Sigmoid colon (tissue), 7 donors: ENCODE measurements at places on chromosomes 4 and X. TPM values are rescaled to one million over a fixed set of nuclear protein-coding genes. Genes with fewer than 3 reads are reported as not detected.
A peak's percentile ranks its signal among the peaks of the same experiment; 100 is the strongest.

GRCh38 chrX:126064901-126065541 lies 101.1 kb downstream of the DCAF12L2 start:
- peak; percentile 55 for DNase-seq

GRCh38 chrX:39941332-39941920 lies 156.3 kb downstream of the BCOR start:
- DNase-seq: no peak

DNA sequence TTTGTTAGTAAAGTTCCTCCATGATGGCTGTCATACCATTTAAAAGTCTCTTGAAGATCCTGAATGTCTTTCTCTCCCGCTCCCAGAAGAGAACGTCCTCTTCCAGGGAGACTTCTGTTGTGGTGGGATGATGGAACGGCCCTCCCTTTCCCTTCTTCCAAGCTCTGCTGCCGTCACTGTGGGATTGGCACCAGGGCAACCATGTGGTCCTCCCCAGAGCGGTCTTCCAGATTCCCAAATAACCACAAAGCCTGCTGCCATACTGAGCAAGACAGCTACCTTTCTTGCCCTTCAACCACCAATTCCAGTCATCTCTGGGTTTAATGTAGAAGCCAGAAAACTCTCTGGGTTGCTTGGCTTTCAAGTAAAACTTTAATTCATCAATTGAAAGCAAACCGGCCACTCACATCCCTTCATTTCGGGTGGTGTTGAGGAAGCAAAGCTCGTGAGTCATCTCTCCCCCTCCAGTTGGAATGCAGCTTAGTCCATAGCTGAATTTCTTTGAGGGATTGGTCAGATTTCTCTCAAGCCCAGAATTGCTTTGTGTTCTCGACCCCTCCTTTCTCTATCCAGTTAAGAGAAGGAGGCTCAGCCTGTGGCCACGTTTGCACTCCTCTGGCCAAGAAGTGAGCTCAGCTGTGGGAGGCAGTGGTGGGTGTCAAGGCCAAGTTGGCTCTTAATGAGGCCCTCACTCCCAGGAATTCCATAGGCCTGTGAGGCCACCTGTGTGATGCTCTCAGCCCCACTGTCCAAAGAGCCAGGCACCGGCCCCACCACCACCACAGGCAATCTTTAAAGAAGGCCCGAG lies 36.9 kb downstream of the FHDC1 start:
- no peak for DNase-seq

DNA sequence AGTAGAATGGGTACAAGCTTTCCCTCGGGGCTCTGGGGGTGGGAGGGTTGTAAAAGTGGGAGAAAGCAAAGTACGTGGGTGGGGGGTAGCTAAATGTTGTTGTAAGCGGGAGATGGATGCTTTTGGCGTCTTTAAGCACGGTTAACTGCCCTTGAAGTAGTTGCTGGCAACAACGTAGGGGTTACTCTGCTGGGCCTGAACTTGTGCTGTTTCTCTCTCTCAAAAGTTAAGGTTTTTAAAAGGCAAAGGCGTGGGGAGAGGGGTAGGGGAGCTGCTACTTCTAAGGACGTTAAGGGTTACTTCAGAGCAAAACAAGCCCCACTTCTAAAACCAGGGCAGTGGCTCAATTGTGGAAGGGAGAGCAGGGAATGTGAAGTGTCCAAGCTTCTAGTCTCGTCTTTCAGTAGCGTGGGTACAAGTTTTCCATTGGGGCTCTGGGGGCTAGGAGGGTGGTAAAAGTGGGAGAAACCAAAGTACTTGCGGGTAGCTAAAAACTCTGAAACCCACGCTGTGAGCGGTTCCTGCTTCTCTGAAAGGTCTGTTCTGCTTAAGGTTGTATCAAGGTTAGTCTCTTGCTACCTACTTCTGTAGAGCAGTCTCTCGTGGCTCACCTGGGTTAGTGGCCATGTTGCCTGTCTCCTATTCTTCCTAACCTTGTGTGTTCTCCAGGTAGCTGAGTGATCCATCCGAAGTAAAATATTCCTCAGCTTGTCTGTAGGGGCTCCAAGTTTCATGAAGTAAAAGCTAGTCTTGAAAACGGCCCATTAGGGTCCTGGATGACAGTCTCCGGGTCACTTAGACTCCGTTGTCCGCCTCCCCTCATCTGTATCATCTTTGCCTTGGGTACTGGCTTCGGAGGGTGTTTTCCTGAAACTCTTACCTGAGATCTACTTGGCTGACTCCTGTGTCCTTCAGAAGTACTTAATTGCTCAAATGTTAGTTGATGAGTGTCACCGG lies 1.7 kb upstream of the WDR1 start:
- DNase-seq: no peak

DNA sequence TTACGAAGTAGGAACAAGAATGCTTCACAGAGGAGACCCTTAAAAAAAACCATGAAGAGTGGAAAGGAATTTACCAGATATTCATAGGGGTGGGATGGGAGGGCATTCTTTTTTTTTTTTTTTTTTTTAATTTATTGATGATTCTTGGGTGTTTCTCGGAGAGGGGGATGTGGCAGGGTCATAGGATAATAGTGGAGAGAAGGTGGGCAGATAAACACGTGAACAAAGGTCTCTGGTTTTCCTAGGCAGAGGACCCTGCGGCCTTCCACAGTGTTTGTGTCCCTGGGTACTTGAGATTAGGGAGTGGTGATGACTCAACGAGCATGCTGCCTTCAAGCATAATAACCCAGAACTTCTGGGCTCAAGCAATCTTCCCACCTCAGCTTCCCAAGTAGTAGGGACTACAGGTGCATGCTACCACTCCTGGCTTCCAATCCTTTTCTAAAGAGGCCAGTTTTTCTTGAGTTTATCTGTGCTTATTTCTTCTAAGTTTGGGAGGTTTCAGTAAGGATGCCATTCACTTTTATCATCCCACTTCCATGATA lies 65.9 kb upstream of the OGT start:
- DNase-seq: no peak

DGKQ gene
- total RNA-seq: 3.9 TPM

GRCh38 chrX:154596290-154596929 lies 11.5 kb downstream of the CTAG1A start:
- DNase-seq: no peak

- no peak for DNase-seq
Observed at GRCh38 chr4:178937130-178937529, 1494.9 kb upstream of the AGA start.

GRCh38 chr4:186471441-186471840 lies 83.9 kb downstream of the MTNR1A start:
- DNase-seq: no peak

GRCh38 chr4:149264093-149264733 lies 551.4 kb downstream of the IQCM start:
- no peak for DNase-seq

- DNase-seq: no peak
Observed at GRCh38 chrX:21457718-21458117, 83.5 kb downstream of the CNKSR2 start.

- DNase-seq: peak; percentile 72
Observed at GRCh38 chr4:128565565-128566186, 243.8 kb upstream of the JADE1 start.

ADH7 gene
- total RNA-seq: not detected

DNA sequence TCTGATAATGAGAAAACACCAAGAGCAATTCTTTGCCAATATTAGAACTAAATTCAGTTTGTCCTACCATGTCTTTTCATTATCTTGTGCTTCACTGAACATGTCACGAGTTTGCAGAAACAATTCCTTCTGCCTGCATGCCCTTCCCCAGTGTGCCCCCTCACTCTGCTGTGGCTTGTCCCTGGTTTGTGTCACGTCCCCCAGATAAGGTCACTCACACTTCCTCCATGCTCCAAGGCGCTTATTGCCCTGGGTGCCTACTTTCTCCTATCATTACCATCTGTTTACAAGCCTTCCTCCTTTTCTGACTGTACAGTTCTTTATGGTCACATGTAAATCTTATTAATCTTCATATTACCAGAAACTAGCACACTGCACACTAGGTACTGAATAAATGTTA lies 394.1 kb downstream of the KCNIP4 start:
- no peak for DNase-seq

DNA sequence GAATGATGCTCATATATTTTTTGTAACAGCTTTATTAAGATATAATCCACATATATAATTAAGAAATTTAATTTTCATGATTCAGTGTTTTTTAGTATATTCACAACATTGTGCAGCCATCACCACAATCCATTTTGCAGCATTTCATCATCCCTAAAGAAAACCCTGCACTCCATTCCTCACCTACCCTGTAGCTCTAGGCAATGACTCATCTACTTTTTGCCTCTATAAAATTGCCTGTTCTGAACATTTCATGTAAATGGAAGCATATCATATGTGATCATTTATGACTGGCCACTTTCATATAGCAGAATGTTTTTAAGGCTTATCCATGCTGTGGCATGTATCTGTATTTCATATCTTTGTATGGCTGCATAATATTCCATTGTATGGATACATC lies 339.9 kb downstream of the MAPK10 start:
- DNase-seq: no peak

MAGEB1 gene
- not detected for total RNA-seq

DNA sequence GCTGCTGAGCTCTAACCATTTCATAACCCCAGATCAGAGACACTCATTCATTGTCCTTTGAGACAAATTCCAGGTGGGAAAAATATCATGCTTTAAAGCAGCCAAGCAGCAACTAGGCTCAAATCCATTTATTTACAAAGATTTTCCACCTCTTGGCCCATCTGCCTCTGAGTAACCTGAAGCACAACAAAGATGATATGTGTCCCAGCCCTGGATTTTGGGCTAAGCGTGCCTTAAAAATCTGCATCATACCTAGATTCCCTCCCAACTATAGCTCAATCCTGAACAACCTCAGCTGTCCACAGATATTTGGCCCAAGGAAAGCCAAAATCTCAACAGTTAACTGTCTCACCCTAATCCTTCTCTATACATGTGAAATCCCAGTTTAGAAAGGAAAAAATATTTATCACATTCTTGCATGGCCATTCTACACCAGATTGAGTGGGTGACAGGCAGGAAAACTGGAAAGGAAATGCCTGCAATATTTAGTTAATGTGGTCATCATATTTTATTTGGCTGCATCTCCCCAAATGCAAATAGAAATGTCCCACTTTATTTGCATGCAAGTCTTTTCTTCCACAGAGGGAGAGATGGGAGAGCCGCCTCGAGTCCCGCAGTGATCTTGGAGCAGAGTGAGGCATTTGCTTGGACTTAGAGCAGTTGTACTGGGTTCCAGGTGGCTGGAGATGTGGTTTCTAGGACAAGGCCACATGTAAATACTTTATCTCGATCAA lies 146.4 kb upstream of the EOLA2 start:
- no peak for DNase-seq

- DNase-seq: no peak
Observed at GRCh38 chr4:99811850-99812249, 4.8 kb upstream of the DAPP1 start.

PSMD10 gene
- total RNA-seq: 51.7 TPM

- DNase-seq: no peak
Observed at GRCh38 chrX:25872786-25873185, 265.4 kb upstream of the MAGEB18 start.

ACOT9 gene
- total RNA-seq: 32.6 TPM

- no peak for DNase-seq
Observed at GRCh38 chrX:96455078-96455477, 229.6 kb upstream of the DIAPH2 start.

DNA sequence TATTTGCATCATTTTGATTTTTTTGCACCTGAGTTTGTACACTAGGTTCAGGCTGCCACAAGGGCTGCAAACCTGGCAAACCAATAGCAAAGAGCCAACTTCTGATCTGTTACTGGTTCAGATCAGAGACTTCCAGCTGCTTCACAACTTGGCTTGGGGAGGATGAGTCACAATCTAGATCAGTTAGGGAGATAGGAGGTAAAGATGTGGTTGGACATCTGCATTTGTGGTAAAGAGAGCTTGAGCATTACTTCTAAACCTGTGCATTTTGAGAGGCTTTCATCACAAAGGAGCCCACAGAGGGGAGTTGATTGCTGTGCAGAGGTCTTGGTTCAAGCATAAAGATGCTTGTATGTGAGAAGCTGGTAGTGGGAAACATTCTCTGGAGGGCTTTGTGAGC lies 34.5 kb downstream of the LINC00632 start:
- no peak for DNase-seq

DNA sequence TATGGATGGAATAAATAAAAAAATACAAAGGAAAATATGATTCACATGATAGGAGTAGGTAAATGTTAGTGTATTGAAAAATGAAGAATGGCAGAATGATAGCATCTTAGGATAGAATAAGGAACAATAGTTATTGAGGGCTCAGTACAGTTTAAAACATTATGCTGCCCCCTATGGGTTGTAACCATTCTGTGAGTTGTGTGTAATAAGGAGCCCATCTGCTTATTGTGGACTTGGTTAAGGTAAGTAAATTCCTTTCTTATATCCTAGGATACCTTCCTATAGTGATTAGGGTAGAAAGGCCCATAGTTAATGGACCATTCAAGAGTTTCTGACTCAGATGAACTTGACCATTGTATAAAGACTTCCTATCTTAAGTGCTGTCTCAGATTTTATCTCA lies 195.8 kb downstream of the PDHA2 start:
- DNase-seq: no peak

DNA sequence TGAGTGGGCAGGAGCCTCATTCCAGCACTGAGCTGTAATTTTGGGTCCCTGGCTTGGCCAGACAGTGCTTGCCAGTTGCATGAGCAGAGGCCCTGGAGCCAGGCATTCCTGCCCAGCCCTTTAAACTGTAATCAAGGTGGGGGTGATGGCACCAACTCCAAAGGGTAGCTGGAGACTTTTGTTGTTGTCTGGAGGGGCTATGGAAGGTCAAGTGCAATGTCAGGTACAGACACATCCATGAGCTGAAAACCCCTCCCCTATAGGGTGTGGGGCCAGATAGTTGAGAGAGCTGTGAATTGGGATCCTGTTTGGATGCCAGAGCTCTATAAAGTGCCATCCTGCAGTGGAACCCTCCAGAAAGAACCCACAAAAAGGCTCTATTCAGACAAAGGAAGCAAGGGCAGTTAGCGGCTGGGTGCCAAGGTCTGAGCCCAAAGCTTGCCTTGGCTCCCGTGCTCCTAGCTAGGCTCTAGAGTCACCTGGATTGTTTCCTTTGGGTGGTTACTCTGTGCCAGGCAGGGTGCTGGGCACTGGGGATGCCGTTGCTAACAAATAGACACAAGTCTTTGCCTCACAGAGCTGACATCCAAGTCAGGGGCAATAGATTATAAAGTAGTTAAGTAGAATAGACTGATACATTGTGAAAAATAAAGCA lies 163.0 kb downstream of the EFNB1 start:
- DNase-seq: no peak

- DNase-seq: no peak
Observed at GRCh38 chrX:123489011-123489410, 243.8 kb downstream of the THOC2 start.

DNA sequence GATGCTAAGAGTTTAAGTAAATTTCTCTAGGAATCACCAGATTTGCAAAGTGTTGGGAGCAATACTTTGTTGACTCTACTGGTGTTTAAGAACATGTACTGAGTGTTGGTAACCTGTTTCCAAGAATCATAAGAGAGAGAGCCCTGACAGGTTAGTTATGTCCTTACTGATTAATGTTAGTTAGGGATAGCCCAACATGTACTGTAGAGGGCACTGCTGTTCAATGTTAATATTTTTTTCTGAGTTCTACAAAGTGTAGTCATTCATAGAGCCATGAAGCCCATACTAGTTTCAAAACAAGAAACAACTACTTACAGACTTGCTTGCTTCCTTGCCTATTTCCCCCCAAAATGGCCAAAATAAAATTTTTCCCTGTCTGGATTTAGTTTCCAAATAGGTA lies 11.9 kb downstream of the TMPRSS11D start:
- no peak for DNase-seq

GRCh38 chr4:16597845-16598596 lies 300.4 kb downstream of the LDB2 start:
- no peak for DNase-seq
